ENCODE measurements at places on chromosomes 11 and 22.

DNA sequence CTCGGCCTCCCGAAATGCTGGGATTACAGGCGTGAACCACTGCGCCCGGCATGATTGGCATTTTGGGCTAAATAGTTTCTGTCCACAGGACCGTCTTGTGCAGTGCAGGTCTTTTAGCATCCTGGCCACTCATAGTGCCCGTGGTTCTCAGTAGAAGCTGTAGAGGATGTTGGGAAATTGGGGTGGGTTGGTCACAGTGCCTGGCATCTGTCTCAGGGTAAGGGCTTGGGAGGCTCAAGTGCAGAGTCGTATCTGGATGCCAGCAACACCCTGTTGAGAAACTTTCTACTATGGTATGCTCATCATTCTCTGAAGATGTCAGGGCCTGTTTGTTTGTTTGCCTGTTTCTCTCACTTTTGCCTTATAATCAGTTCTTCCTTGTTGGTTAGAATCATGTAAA, 21.9 kb downstream of the UBE2L3 start:
- DNase-seq: no peak

- DNase-seq: no peak
These were observed 101.0 kb downstream of the BRD1 start for GRCh38 chr22:49726701-49727101.

DNA sequence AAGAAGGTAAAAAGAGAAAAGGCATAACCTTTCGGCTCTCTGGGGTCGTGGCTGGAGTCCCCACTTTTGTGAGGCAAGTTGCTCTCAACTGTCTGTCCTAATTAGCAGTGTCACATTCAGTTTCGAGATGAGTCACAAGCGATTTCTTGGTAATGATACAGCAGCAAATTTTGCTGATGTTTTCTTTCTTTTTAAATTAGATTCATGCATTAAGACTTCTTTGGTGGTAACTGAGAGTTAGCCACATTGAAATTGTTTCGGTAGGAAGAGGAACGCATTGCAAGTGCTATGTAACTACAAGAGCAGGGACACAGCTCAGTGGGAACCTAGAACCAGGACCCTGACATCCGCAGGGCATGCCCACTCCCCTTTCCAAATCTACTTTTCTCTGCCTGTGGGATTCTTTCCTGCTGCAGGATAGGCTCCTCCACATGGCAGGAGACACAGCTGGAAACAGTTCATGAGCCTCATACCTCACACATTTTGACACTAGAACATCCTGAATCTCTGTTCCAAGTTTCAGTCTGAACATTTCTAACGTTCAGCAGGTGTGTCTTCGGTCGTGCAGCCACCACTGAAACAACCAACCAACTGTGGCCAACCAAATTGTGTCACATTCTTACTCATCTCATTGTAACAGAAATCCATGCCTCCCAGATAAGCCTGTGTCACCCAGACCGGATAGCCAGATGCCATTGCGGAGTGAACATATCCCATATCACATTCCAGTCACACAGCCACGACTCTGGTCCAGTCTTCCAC, 987.6 kb downstream of the NTM start:
- no peak for DNase-seq

GRCh38 chr11:60982184-60982583, 10.7 kb downstream of the CD6 start:
- no peak for DNase-seq

DNA sequence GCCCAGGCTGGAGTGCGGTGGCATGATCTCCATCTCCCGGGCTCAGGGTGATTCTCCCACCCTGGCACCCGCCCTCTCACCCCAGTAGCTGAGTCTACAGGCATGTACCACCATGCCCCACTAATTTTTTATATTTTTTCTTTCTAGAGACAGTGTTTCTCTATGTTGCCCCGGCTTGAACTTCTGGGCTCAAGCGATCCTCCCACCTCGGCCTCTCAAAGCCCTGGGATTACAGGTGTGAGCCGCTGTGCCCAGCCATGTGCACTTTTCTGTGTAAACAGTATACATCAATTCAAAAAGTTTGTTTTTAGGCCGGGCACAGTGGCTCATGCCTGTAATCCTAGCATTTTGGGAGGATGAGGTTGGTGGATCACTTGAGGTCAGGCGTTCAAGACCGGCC, 14.7 kb downstream of the GRIK4 start:
- no peak for DNase-seq

DNA sequence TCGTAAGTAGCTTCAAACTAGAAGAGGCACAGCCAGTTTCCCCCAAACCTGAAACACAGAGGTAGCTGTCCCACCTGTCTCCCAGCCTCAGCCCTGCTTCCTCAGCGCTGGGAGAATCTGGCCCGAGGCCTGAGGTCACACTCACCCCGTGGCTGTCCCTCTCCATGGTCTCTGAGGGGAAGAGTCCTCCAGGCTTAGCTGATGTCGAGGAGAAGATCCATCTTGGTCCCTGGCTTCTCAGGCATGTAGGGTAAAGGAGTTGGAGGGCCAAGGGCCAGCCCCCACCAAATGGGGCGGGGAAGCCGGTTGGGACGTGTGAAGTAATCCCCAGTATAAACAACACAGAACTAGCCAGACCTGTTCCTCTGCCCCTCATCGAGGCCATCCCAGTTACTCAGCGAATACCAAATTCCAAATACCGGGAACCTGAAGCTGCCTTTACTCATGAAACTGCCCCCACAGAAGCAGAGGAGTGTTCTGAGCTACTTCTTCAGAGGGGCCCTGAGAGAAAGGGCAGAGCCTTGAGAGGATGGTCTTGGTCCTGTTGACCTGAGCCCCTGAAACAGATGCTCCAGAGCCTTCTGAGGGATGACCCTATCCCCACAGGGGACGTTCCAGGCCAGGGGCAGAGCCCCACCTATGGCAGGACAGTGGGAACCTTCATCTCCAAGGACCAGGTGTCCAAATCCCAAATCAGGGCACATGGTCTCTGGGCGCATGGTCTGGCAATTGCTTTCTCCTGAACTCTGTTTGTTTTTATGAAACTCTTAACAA, at the start of gene TMPRSS13:
Gene TMPRSS13 (minus strand): TSS at position 261 of the 774 bp plus-strand sequence. CDS start 95 bp downstream, at position 166.
- DNase-seq: no peak

DNA sequence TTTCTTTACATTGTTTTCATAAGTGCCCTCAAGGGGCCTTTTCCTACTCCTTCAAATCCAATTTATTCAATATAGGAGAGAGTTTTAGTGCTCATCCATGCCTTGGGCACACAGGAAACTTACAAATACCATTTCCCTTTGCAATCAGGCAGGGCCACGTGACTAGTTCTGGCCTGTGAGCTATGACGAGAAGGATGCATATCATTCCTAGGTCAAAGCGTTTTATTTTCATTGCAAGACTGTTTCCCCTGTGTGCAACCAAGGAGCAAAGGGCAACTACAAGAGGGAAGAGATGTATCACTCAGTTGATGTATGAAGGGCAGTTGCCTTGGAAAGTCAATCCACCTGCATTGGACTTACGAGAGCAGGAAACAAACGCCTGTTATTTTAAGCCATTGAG, 1.9 kb upstream of the TRAF6 start:
- DNase-seq: no peak

GRCh38 chr11:12745787-12746186, 71.6 kb downstream of the TEAD1 start:
- no peak for DNase-seq

GRCh38 chr22:40463683-40464082, 93.3 kb downstream of the SGSM3 start:
- no peak for DNase-seq

GRCh38 chr11:396511-396947, 2.5 kb downstream of the PKP3 start:
- no peak for DNase-seq

- DNase-seq: no peak
These were observed 8.6 kb upstream of the MSANTD4 start for GRCh38 chr11:106030609-106031008.

GRCh38 chr22:50621948-50622722, 5.8 kb downstream of the ARSA start:
- no peak for DNase-seq

GRCh38 chr11:95702526-95702925, 87.1 kb downstream of the FAM76B start:
- no peak for DNase-seq

DNA sequence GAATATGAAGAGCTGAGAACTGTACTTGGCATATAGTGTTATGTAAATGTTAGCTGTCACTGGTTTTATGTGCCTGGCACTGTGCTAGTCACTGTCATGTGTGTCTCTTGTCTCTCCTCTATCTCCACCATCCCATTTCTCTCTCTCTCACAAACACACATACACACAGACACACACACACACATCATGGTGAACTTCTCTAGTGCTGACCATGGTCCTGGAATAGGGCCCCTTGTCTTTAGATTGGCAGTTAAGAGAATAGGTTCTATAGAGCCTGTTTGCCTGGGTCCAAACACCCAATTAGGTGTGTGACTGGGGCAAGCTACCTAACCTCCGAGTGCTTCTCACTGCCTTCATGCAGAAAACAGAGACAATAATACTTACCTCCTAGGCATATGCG, 109.7 kb upstream of the NARS2 start:
- DNase-seq: no peak

- no peak for DNase-seq
These were observed 111.4 kb upstream of the SORL1-AS1 start for GRCh38 chr11:121563900-121564822.

GRCh38 chr11:83151274-83151977, 5.5 kb upstream of the PCF11 start:
- DNase-seq: no peak

DNA sequence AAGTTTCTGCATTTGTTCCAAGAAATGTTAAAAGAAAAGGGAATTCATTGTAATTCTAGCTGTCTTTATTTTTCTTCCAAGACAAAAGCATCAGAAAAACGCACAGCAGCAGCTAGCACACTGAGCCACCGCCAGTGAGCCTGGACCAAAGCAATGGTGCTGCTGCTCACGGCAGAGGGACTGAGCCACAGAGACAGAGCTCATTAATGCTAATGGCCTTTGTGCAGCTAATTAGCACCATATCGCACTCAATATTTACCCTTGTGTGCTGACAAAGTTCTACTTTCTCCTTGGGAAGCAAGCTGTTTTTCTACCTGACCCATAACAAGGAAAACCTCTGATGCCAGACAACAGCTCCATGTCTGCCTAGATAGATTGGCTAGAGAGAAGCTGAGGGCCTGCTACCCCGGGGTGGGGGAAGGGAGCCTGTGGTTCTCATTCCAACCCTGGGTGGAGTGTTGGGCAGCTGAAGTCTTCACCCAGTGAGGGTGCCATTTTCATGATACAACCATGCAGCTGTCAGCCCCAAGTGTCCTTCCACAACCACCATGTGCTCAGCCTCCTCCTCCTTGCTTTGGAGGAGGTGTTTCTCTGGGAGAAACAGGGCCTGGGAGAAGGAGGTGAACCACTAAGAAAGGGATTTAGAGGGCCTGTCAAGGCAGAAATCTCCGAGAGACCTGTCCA, 131.1 kb upstream of the NCAM1 start:
- DNase-seq: no peak

- no peak for DNase-seq
These were observed 618.2 kb downstream of the TBC1D22A start for GRCh38 chr22:47380692-47381091.

- DNase-seq: no peak
These were observed 66.2 kb downstream of the MPPED1 start for GRCh38 chr22:43477966-43478365.

GRCh38 chr11:44615041-44615755, 49.7 kb downstream of the CD82 start:
- no peak for DNase-seq

GRCh38 chr11:30451626-30452025, 128.7 kb downstream of the ARL14EP start:
- DNase-seq: no peak

- no peak for DNase-seq
These were observed 94.0 kb downstream of the BRD1 start for GRCh38 chr22:49733631-49734030.

GRCh38 chr11:96817482-96818399, 427.9 kb downstream of the JRKL start:
- DNase-seq: peak; percentile 6

GRCh38 chr11:114296605-114297372, 590 bp downstream of the NNMT start:
- no peak for DNase-seq

DNA sequence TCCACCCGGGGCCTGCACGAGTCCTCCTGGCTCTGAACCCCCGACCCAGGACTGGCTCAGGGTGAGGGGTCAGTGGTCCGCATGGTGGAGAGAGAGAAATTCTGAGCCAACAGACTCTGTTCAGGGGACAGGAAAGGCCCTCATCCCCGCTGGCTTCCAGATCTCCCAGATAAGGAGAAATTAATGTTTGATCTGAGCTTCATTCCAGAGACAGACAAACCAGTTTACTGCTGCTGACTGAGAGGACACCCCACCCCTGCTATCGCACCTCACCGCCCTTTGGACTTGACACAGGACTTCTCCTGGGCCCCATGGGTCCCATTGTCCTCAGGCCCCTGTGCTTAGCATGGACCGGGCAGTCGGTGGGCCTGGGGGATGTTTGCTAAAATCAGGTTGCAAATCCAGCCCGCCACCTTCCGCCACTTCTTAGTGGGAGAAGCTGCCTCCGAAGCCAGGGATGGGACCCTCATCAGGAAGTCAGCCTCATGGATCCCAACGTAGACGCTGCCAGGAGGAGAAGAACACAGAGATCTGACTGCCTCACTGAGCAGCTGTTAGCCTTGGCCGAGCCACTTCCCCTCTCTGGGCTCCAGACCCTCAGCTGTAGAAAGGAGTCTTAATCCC, 11.2 kb upstream of the UPK3A start:
- no peak for DNase-seq

GRCh38 chr11:76863196-76863777, 2.6 kb downstream of the ACER3 start:
- no peak for DNase-seq

- no peak for DNase-seq
These were observed 27.6 kb upstream of the CCDC34 start for GRCh38 chr11:27390318-27391295.

DNA sequence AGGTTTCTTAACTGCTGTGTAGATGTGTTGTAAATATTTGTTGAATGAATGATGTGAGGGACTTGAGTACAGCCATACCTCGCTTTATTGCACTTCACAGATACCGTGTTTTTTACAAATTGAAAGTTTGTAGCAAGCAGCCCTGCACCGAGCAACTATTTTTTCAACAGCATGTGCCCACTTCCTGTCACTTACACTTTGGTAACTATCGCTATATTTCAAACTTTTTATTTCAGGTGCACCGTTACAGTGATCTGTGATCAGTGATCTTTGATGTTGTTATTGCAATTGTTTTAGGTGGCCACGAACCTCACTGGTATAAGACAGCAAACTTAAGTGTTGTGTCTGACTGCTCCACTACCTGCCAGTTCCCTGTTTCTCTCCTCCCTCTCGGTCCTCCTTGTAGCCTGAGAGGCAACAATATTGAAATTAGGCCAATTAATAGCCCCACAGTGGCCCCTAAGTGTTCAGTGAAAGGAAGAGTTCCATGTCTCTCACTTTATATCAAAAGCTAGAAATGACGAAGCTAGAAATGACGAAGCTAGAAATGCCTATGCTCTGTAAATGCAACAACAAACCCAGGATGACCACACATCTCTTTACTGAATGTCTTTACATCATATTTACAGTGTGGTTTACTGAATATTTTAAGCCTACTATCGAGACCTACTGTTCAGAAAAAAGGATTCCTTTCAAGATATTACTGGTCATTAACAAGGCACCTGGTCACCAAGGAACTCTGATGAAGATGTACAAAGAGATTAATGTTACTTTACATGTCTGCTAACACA, 1.0 kb downstream of the SFI1 start:
- no peak for DNase-seq

Data from NCI-H460 (cell line).